ENCODE measurements at places on chromosomes 4 and X. TPM values are rescaled to one million over a fixed set of nuclear protein-coding genes. Genes with fewer than 3 reads are reported as not detected.

Gene CORIN
- 0.24 TPM for total RNA-seq

Gene OTUD6A
- not detected for total RNA-seq

Gene ARMCX4
- 1.8 TPM for total RNA-seq

Gene SLITRK4
- total RNA-seq: 0.66 TPM

Gene INTU
- total RNA-seq: 2.4 TPM

Gene SLC2A9
- 3.5 TPM for total RNA-seq

Gene CTAG1A
- not detected for total RNA-seq

Gene GPR173
- total RNA-seq: 0.61 TPM

Gene TRIML2
- total RNA-seq: 0.05 TPM

Gene MAGEE1
- total RNA-seq: 0.85 TPM

Gene SPANXN3
- not detected for total RNA-seq

Gene ARAP2
- total RNA-seq: 67.0 TPM

Gene NDP
- total RNA-seq: 0.05 TPM

Gene L1CAM
- 0.28 TPM for total RNA-seq

Gene BEX1
- total RNA-seq: 2.3 TPM

Gene CAMK2D
- 27.9 TPM for total RNA-seq

Gene PPP2R2C
- 5.4 TPM for total RNA-seq

DNA sequence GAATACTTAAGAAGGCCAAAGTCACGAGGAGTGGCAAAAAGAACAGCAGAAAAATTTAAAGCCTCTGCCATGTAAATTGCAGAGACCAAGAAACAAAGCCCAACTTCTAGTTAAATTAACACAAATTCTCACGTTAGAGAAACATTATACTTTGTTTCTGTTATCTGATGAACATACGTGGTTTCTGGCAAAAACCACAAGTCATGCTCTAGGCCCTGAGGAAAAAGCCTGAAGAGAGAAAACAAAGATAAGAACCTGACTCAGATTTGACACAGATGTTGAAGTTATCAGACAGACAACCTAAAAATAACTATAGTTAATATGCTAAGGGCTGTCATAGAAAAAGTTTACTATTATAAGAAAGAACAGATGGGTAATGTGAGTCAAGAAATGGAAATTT, 149.1 kb upstream of the PCDH10 start:
- H3K4me3 ChIP-seq: no peak overlapping the region
- H3K27me3 ChIP-seq: no peaks in the 10 kb centered on the region
- H3K36me3 ChIP-seq: no peaks in the 10 kb centered on the region
- H3K4me1 ChIP-seq: no peaks in the 10 kb centered on the region
- no peak overlapping the region for H3K27ac ChIP-seq

GRCh38 chr4:2811830-2812611, 19.1 kb downstream of the SH3BP2 start:
- H3K27me3 ChIP-seq: no peaks in the 10 kb centered on the region
- peaks cover 61% of the 10 kb centered on the region for H3K4me1 ChIP-seq
- peaks cover 2% of the 10 kb centered on the region for H3K36me3 ChIP-seq
- peak overlapping the region; percentile 51 for H3K4me3 ChIP-seq
- H3K27ac ChIP-seq: peak overlapping the region; percentile 96
- DNase-seq: no peak

GRCh38 chr4:138706201-138706600, 309.4 kb upstream of the NOCT start:
- no peaks in the 10 kb centered on the region for H3K27me3 ChIP-seq
- H3K27ac ChIP-seq: no peak overlapping the region
- no peak overlapping the region for H3K4me3 ChIP-seq
- no peak for DNase-seq
- H3K36me3 ChIP-seq: no peaks in the 10 kb centered on the region

DNA sequence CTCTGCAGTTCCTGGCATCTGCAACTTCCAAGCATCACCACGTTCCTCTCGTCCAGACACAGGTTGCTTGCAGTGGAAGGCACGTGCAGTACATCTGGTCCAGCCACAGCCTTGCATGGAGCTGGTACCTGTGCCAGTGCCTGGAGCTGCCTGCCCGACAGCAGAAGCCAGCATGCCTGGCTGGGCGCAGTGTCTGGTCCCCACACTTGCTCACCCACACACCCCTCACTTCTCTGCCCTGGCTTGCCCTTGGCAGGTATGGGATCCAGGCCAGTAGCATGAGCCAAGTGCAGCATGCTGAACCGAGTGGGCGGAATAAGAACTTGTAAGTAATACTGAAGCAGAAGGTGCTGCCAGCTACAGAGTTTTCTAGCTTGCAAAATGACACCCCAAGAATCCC, 39.9 kb downstream of the SH3BGRL start:
- no peak overlapping the region for H3K27ac ChIP-seq
- no peaks in the 10 kb centered on the region for H3K27me3 ChIP-seq
- no peaks in the 10 kb centered on the region for H3K4me1 ChIP-seq
- H3K36me3 ChIP-seq: no peaks in the 10 kb centered on the region
- no peak for DNase-seq

- no peak for DNase-seq
- H3K27ac ChIP-seq: no peak overlapping the region
- H3K36me3 ChIP-seq: no peaks in the 10 kb centered on the region
- H3K4me3 ChIP-seq: no peak overlapping the region
Observed at GRCh38 chrX:71217298-71217697, 5.7 kb upstream of the GJB1 start.

GRCh38 chr4:41214136-41214824, at the start of gene APBB2:
APBB2 (minus strand) TSS chr4:41214542; CDS start chr4:41033254, 181,288 bp downstream.
- peaks cover 4% of the 10 kb centered on the region for H3K4me1 ChIP-seq
- peaks cover 44% of the 10 kb centered on the region for H3K27me3 ChIP-seq
- no peak within 1 kb of the TSS for H3K27ac ChIP-seq
- H3K36me3 ChIP-seq: no peaks in the 10 kb centered on the region

- H3K4me3 ChIP-seq: no peak overlapping the region
- no peak for DNase-seq
- H3K27ac ChIP-seq: no peak overlapping the region
Observed at GRCh38 chrX:124338733-124339514, 6.5 kb downstream of the TEX13D start.

GRCh38 chr4:7060346-7061150, 7.3 kb downstream of the GRPEL1 start:
- no peak overlapping the region for H3K27ac ChIP-seq
- no peaks in the 10 kb centered on the region for H3K4me1 ChIP-seq
- peaks cover 42% of the 10 kb centered on the region for H3K36me3 ChIP-seq

- no peak overlapping the region for H3K27ac ChIP-seq
- H3K4me3 ChIP-seq: no peak overlapping the region
Observed at GRCh38 chr4:8033829-8034528, 94.3 kb upstream of the AFAP1 start.

GRCh38 chrX:110665223-110666002, 130.2 kb downstream of the CHRDL1 start:
- H3K4me1 ChIP-seq: no peaks in the 10 kb centered on the region
- H3K36me3 ChIP-seq: no peaks in the 10 kb centered on the region
- H3K4me3 ChIP-seq: no peak overlapping the region
- no peaks in the 10 kb centered on the region for H3K27me3 ChIP-seq
- DNase-seq: peak; percentile 0

GRCh38 chrX:11589641-11590040, 76.1 kb downstream of the ARHGAP6 start:
- no peak overlapping the region for H3K4me3 ChIP-seq
- no peak for DNase-seq
- H3K36me3 ChIP-seq: no peaks in the 10 kb centered on the region
- no peaks in the 10 kb centered on the region for H3K4me1 ChIP-seq

GRCh38 chr4:128225148-128225547, 62.5 kb downstream of the PGRMC2 start:
- no peaks in the 10 kb centered on the region for H3K27me3 ChIP-seq
- no peak overlapping the region for H3K4me3 ChIP-seq
- H3K4me1 ChIP-seq: no peaks in the 10 kb centered on the region
- no peaks in the 10 kb centered on the region for H3K36me3 ChIP-seq
- no peak for DNase-seq

DNA sequence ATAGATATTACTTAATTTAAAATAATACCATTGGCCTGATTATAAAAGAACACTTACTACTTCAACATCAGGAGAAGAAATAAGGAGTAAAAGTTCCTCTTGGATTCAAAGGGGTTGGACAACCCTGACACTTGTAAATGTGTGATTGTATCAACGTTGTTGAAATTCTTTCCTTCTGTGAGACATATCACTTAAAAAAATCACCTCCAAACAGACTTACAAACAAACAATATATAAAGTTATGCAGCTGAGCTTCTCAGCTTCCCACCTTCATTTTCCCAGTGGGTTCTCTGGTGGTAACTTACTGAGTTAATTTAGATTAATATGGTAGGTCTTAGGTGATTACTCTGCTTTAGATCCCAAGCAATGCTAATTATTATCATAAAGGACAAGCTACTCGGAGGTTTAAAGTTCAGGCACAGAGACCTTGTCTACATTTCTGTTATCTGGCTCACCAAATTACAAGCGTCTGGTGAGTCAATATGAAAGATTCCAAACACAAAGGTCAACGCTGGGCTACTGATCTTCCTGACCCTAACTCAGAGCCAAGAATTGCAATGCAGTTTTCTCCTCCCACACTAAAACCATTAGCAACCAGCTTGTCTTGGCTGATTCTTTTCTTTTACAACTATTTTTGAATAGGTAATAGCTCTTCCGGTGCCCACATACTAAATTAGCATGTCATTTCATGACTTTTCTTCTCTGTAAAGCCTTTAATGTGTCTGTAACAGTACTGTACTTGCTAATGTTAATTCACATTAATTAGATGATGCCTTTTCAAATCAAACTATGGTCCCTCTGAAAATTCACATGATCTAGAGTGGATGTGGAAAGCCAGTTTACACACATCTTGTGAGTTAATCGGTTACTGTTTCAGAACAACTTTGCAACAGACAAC, 157.6 kb downstream of the RASL11B start:
- H3K27ac ChIP-seq: no peak overlapping the region
- H3K4me3 ChIP-seq: no peak overlapping the region
- H3K27me3 ChIP-seq: no peaks in the 10 kb centered on the region
- H3K4me1 ChIP-seq: no peaks in the 10 kb centered on the region
- no peaks in the 10 kb centered on the region for H3K36me3 ChIP-seq

DNA sequence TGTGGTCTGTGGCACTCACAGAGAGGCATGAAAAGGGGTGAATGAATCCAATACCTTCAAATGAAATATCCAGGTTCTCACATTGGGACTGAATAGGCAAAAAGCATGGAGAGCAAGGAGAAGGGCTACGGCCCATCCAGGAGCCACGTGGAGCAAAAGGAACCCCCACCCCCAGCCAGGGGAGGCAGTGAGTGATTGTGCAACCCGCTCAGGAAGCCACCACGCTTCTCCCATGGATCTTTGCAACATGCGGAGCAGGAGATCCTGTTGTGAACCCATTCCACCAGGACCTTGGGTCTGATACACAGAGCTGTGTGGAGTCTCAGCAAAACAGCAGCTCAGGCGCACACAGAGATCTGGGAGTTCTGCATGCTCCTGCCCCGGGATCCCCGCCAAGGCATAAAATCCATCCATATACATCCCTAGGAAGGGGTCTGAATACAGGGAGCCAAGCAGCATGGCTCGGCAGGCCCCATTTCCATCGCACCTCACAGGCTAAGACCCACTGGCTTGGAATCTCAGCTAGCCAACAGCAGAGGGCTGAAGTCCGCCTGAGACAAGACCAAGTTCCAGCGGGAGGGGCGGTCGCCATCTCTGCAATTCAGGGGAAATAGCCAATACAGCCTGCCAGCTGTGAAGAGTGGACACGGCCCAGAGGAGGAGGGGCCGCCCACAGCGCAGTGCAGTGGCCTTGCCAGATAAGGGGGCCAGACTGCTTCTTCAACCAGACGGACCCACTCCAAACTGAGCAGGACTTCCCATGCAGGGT, 80.2 kb downstream of the FGF16 start:
- peaks cover 4% of the 10 kb centered on the region for H3K36me3 ChIP-seq
- H3K4me3 ChIP-seq: no peak overlapping the region
- no peak for DNase-seq
- no peaks in the 10 kb centered on the region for H3K27me3 ChIP-seq
- no peak overlapping the region for H3K27ac ChIP-seq

GRCh38 chr4:78484574-78484973, 67.0 kb upstream of the ANXA3 start:
- H3K36me3 ChIP-seq: no peaks in the 10 kb centered on the region
- no peak for DNase-seq
- no peaks in the 10 kb centered on the region for H3K27me3 ChIP-seq
- no peak overlapping the region for H3K27ac ChIP-seq

DNA sequence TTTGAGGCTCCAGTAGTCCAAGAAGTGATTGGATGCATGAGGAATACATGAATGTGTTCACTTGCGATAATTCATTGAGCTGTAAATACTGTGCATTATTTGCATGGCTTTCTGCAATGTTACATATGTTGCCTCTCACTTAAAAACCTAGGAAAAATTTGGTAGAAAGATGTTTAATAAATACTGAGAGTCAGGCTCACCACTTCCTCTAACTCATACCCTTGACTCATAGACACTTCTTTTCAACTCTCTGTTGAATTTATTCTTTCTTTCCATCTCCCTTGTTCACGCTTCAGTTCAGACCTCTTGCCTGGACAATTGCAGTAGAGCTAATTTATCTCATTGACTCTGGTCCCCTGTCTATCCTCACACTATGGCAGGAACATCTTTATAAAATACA, 35.8 kb upstream of the LEF1 start:
- H3K36me3 ChIP-seq: peaks cover 21% of the 10 kb centered on the region
- H3K27ac ChIP-seq: no peak overlapping the region
- peaks cover 22% of the 10 kb centered on the region for H3K4me1 ChIP-seq
- no peak overlapping the region for H3K4me3 ChIP-seq
- DNase-seq: no peak

- no peaks in the 10 kb centered on the region for H3K27me3 ChIP-seq
- no peak overlapping the region for H3K27ac ChIP-seq
- no peaks in the 10 kb centered on the region for H3K4me1 ChIP-seq
- no peak overlapping the region for H3K4me3 ChIP-seq
Observed at GRCh38 chr4:51932261-51932660, 87.9 kb downstream of the LRRC66 start.

GRCh38 chr4:113760795-113761619, 531 bp downstream of the CAMK2D start:
- peak; percentile 44 for DNase-seq
- peaks cover 9% of the 10 kb centered on the region for H3K27me3 ChIP-seq
- H3K4me3 ChIP-seq: peak overlapping the region; percentile 83
- H3K36me3 ChIP-seq: no peaks in the 10 kb centered on the region

DNA sequence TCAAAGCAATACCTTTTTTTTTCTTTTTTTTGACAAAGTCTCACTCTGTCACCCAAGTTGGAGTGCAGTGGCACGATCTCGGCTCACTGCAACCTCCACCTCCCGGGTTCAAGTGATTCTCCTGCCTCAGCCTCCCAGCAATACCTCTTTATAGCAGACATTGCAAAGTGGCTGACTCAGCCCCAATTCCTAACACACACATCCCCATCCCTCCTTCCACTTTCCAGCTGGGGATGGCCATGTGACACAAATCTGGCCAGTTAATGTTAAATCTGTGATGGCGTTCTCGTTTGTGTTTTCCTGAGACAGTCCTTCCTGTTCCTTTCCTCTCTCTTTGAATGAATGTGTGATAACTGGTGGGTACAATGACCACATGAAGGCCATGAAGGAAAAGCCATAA, 276.2 kb upstream of the KLF3 start:
- no peak overlapping the region for H3K4me3 ChIP-seq
- no peaks in the 10 kb centered on the region for H3K27me3 ChIP-seq
- no peaks in the 10 kb centered on the region for H3K36me3 ChIP-seq
- peaks cover 23% of the 10 kb centered on the region for H3K4me1 ChIP-seq
- no peak overlapping the region for H3K27ac ChIP-seq

GRCh38 chrX:1325515-1326116, 11.0 kb upstream of the IL3RA start:
- H3K4me3 ChIP-seq: no peak overlapping the region
- no peak for DNase-seq
- H3K4me1 ChIP-seq: no peaks in the 10 kb centered on the region
- no peak overlapping the region for H3K27ac ChIP-seq

- H3K27ac ChIP-seq: no peak overlapping the region
- DNase-seq: no peak
- peaks cover 96% of the 10 kb centered on the region for H3K36me3 ChIP-seq
- no peaks in the 10 kb centered on the region for H3K27me3 ChIP-seq
- H3K4me1 ChIP-seq: no peaks in the 10 kb centered on the region
Observed at GRCh38 chr4:1978226-1978625, 30.5 kb downstream of the NELFA start.
